ENCODE measurements at places on chromosomes 2 and 18.

DNA sequence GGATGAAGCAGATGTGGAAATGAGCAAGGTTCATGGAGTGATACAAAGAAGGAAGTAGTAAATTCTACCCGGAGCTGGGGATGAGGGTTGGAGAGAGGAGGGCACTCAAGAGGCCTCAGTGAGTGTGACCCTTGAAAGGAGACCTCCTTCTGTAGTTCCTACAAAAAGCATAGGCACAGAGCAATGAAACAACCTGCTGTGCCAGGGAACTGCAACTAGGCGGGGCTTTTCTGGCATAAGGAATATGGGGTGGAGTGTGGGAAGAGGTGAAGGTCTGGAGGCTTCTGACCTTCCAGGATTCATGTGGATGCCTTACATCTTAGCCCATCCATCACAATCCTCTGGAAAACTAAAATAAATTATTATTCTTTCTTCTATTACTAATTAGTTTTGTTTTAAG lies 25.5 kb upstream of the PGAP1 start:
- no peak for DNase-seq

- no peak for DNase-seq
Observed at GRCh38 chr18:70991577-70991976, 702.7 kb downstream of the SOCS6 start.

DNA sequence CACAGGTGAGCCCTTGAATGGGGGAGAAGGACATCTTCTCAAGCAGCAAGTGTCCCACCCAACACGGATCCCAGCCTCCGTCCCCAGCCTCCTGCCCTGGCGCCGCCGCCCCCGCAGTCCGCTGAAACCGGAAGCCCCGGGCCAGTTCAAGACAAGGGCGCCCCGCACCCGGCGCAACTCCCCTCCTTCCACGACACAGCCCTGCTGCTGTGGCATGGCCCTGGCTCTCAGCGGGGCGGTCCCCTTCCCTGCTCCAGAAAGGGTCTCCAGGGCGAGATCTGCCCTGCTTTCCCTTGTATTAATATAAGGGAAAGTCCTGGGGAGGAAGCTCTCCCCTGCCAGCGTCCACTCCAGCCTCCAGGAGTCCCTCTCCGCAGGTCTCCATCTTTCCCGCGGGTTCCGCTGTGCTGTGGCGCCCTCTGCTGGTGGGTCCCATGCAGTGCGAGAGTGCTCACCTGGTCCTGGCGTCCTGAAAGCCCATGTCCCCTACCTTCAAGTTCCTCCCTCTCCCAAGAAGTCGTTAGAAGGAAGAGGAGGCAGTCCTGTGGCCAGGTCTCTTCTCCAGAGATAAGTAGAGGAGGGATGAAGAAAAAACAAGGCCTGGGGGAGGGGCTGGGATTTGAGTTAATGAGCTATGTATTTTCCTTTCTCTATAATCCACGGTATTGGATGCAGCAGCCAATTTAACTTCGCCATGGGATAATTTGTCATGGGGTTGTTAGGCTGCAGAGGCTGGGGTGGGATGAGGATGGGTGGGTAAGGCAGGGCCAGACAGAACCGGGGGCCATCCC lies 176.0 kb downstream of the SMAD2 start:
- no peak for DNase-seq

DNA sequence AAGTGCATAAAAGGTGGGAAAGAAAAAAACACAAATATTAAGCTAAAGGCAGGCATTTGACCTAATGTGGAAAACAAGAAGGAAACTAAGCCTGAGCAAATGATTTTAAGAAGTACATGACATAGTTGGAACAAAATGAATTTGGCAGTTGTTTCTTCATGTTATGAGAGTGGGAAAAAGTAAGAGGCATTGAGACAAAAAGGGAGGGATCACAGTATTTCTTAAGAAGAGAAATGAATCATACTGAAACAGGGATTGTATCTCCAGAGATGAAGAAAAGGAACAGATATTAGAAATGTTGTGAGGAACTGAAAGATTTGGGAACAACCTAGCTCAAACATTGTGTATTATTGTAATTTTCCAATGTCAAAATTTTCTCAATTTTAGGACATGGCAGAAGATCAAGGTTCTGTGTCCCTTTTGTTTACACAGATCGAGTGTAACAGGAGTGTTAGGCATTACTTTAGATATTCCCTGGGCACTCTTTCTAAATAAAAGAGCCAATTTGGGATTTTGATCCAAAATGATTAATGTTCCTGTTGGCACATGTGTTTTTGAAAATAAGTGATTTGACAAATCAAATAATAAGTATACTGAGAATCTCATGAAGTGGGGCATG lies 98.6 kb downstream of the CALCRL start:
- DNase-seq: no peak

DNA sequence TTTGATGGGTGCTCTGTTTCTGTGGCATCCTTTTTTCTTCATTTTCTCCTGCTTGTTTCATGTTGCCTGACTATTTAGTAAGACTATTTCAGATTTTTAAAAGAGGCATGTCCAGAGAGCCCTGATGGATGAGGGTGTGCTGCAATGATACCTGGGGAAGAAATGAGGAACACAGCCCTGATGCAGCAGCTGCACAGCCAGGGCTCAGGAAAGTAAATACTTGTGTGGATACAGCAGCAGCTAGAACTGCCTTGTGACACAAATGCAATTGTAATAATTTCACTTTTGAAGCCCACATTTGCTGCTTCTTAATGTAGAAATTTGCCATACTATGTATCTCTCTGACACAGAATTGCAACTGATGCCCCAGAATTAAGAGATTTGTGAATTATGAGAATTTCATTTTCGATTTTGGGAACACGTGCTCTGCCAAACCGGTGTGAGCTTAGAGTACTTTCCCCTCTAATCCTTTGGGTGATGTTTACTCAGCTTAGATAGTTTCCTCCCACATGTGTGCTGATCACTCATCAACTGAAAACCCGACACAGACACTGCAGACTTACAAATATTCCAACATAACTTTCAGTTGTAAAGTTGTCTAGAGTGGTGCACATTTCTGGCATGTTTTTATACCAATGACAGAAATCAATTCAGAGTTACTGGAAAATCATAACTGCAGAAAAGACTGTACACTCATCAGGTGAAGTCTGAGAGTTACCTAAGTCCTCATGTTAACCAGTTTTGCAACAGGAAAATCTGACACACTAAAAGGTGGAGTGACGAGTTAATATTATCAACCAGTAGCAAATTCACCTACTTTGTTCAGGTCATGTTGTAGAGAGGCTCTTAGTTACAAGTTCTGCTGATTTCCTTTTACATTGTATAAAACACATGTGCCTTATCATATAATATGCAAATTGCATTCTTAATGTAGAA lies 383.4 kb downstream of the CBLN2 start:
- no peak for DNase-seq

Measured in substantia nigra (tissue), 51 donors.